ENCODE measurements at places on chromosomes 2 and 18. TPM values are rescaled to one million over a fixed set of nuclear protein-coding genes. Genes with fewer than 3 reads are reported as not detected.

KCNG3 gene
- not detected for total RNA-seq

DNA sequence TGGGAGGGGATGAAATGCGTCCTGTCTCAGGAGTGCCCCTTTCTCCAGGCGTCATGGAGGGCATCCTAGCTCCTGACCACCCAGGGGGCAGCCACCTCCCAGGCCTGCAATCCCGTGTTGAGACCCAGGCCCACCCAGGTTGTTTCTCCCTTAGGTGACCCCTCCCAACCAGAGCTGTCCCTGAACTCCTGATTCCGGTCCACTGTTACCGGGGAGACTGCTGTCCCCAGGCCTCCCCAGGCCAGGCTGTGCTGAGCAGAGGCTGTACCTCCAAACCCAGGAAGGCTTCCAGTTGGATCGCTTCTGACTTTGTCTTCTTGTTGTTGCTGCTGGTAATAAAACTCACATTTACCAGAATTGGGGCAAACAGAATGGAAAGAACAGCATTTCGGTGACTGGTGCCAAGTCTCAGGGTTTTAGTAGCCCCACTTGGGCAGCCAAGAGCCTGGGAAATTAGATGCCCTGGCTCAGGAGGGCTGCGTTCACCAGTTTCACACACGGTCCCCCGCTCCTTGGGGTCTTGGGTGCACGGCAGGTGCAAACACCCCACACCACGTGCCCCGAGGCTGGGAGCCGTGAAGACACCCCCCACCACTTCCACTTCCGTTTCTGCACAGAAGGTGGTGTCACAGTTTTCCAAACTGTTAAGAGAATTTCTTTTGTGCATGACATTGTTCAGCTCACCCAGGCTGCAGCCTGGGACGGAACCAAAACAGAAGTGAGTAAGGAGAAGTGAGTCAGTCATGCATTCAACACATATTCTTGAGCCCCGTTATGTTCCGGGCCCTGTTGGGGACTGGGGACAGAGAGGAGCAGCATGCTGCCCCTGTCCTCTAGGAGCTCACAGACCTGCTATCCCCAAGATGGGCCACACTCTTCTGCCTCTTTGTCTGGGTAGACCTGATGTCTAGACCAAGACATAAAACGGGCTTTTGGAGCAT, 29.4 kb downstream of the ITM2C start:
- no peak for DNase-seq

DNA sequence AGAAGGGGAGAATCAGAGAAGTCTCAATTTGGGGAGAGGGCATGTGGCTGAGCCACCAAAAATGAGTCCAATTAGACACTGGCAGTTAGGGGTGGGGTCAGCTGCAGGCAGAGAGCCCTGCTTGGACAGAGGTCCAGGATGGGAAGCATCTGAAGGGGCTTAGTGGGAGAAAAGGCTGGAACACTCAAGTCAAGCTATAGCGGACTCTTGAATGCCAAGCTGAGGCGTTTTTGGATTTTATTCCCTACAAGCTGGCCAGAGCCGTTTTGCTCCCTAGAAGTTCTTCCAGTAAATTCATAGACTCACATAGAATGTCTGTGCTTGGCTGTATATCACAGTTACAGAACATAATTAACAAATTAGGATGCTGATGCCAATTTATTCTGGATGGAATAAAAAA, 172.8 kb downstream of the ACOXL start:
- no peak for DNase-seq

DNA sequence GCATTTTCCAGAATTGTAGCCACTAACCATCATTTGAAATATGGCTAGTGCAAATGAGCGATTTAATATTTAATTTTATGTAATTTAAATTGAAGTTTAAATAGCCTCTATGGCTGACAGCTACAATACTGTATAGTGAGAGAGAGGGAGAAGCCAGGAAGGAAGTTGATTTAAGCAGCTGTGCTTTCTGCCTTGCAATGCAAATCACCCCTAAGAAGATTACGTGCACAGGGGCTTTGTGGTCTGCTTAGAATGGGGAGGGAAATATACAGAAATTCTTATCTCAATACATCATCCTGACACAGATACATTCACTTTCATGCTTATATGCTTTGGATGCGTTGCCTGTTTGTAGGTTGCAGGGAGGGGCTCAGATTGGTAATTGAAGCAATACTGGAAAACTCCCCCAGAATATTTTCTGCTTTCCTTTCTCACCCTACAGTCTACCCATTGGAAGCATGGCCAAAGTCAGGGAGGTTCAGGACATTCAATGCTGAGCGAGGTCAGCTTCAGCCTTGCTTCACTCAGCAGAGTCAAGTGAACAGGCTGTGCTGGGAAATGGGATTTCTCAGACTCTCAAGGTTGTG, 674.0 kb downstream of the CNTNAP5 start:
- DNase-seq: no peak

DNA sequence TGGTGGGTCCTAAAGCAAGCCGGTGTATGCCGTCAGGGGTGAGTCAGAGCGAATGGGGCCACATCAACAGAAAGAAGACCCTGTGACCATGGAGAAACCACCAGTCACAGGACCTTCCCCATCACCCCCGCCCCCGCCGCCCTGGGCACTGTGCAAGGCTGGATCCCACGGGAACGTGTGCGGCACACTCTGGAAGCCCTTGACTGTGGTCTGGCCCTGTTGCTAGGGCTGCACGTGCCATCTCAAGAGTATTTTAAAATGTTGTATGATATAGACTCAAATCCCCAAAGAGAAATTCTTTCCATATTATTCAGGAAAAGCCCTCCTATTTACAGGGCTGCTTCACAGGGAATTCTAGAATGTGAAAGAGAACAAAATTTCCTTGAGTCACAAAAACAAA, 174.8 kb downstream of the BCL2 start:
- DNase-seq: no peak

GALNT5 gene
- 2.3 TPM for total RNA-seq

SLC19A3 gene
- 2.8 TPM for total RNA-seq

- DNase-seq: peak; percentile 56
Observed at GRCh38 chr2:12325806-12326205, 390.9 kb upstream of the TRIB2 start.

MEIS1 gene
- total RNA-seq: 172 TPM

ZNF24 gene
- total RNA-seq: 32.1 TPM

MCM6 gene
- 1.8 TPM for total RNA-seq

KIAA2012 gene
- total RNA-seq: not detected

DNA sequence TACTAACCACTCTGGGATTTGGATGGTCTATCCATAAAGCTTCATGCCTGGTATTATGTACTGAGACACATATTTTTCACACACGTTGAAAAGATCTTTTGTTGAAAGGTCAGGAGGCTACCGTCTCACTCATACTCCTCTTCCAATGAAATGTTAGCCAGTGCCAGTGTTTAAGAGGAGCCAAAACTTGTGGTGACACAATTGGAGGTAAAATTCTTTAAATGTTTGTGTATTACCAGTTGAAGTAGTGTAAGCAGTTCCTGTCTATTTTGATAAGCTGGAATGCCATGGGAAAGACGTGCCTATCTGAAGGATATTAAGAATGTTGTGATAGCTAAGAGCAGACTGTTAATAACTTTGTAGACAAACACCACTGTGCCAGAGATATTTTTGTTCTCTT, 32.1 kb downstream of the MARCHF7 start:
- DNase-seq: no peak

Data from stomach (tissue), 19 donors.